ENCODE measurements at places on chromosomes 1 and 21. TPM values are rescaled to one million over a fixed set of nuclear protein-coding genes. Genes with fewer than 3 reads are reported as not detected.

DNA sequence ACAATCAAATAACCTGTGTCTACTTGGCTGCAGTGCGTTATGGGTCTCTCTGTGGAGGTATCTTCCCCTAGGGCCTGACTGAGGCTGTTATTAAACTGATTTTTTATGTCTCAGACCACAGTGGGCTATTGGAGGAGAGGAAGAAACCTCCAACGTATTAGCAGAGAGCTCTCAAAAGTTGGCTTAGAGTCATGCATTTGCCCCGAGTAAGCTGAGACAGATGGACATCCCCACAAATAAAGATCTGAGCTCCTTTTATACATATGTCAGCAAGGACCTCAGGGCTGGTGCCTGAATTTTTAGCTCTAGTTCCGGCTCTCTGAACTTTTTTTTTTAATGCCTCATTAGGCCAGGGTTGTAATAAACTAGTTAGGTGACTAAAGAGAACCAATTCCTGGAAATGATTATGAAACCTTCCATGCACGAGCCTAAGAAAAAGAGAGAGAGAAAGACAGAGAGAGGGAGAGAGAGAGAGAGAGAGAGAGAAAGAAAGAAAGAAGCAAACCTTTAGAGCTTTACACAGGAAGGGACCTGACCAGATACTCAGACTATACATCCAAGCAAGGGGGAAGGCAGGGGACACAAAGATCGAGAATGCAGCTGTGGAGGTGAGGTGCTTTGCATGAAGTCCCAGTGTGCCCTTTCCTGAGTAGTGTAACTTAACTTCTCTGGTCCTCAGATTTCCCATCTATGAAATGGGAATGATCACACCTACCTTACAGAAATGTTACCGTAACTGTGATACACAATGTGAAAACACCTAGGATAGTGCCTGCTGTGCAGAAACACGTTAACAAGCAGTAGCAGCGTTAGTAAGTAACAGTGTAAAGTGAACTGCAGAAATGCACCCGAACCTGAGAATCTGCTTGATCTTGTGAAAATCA, 8.4 kb upstream of the PIGR start:
- no peaks in the 10 kb centered on the region for H3K36me3 ChIP-seq
- peaks cover 41% of the 10 kb centered on the region for H3K4me1 ChIP-seq
- no peaks in the 10 kb centered on the region for H3K27me3 ChIP-seq
- peak overlapping the region; percentile 11 for H3K27ac ChIP-seq
- no peak overlapping the region for H3K4me3 ChIP-seq

The ATP13A2 gene
- total RNA-seq: 66.4 TPM

The SHISAL2A gene
- not detected for total RNA-seq

DNA sequence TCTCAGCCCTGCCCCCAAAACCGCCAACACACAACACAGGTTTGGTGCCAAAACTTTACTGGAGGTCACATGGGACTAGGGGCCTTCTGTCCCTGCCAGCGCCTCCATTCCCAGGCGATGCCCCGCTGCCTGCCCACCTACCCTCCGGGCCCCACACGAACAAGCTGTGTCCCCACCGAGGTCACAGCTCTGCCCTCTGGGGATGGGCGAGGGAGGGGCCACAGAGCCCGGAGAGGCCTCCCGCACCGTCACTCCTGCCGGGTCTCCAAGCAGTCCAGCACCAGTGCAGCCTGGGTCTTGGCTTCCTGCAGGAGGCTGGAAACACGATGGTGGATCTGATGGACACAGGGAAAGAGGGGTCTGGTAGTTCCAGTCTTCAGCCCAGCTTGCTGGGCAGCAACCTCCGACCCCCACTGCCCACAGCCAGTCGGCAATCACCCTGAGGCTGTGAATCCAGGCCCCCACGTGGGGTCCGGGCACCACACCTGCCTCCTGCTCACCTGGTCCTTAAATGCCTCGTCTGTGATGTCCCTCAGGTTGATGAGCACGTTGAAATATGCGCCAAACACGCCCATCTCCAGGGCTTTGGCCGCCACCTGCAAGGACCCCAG, 18.5 kb downstream of the FTCD start:
- H3K4me1 ChIP-seq: peaks cover 14% of the 10 kb centered on the region
- no peak for DNase-seq
- H3K36me3 ChIP-seq: peaks cover 6% of the 10 kb centered on the region
- H3K27ac ChIP-seq: no peak overlapping the region
- H3K27me3 ChIP-seq: peaks cover 22% of the 10 kb centered on the region

- H3K4me3 ChIP-seq: no peak overlapping the region
- H3K27me3 ChIP-seq: peaks cover 7% of the 10 kb centered on the region
- H3K4me1 ChIP-seq: peaks cover 8% of the 10 kb centered on the region
- H3K36me3 ChIP-seq: no peaks in the 10 kb centered on the region
- no peak for DNase-seq
These were observed 30.2 kb downstream of the LDLRAP1 start for GRCh38 chr1:25573591-25573930.

GRCh38 chr1:164953815-164954214, 394.8 kb downstream of the PBX1 start:
- H3K4me3 ChIP-seq: no peak overlapping the region
- no peaks in the 10 kb centered on the region for H3K27me3 ChIP-seq
- H3K36me3 ChIP-seq: peaks cover 4% of the 10 kb centered on the region
- no peak overlapping the region for H3K27ac ChIP-seq

GRCh38 chr1:64318428-64318827, 115.0 kb downstream of the UBE2U start:
- no peak for DNase-seq
- no peak overlapping the region for H3K4me3 ChIP-seq
- no peak overlapping the region for H3K27ac ChIP-seq
- H3K4me1 ChIP-seq: peaks cover 4% of the 10 kb centered on the region

GRCh38 chr1:24340770-24341169, 21.6 kb downstream of the GRHL3 start:
- H3K27ac ChIP-seq: peak overlapping the region; percentile 71
- no peak for DNase-seq
- H3K36me3 ChIP-seq: peaks cover 6% of the 10 kb centered on the region

GRCh38 chr1:43871181-43871910, 62.3 kb upstream of the ARTN start:
- no peaks in the 10 kb centered on the region for H3K4me1 ChIP-seq
- no peak overlapping the region for H3K27ac ChIP-seq
- no peaks in the 10 kb centered on the region for H3K27me3 ChIP-seq
- H3K4me3 ChIP-seq: no peak overlapping the region
- no peaks in the 10 kb centered on the region for H3K36me3 ChIP-seq
- no peak for DNase-seq

DNA sequence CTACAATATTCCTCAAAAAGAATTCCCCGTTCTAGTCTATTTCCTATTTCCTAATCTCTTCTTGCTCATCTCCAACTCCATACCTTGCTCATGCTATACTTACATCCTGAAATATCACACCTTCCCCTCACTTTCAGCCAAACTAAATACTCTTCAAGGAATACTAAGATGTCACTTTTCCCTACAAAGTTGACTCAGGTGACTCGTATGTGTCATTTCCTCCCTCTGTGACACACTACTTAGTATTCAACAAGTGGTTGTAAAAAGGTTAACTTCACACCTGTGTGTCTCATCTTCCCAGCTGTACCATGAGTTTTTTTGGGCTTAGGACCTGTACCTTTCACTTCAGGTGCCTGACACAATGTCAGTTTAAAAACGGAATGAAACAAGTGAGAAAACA, 81.9 kb upstream of the LBR start:
- peaks cover 42% of the 10 kb centered on the region for H3K36me3 ChIP-seq
- H3K27me3 ChIP-seq: no peaks in the 10 kb centered on the region
- DNase-seq: no peak
- peak overlapping the region; percentile 46 for H3K27ac ChIP-seq

- DNase-seq: no peak
- H3K36me3 ChIP-seq: no peaks in the 10 kb centered on the region
- H3K27ac ChIP-seq: no peak overlapping the region
- H3K4me3 ChIP-seq: no peak overlapping the region
- H3K4me1 ChIP-seq: peaks cover 3% of the 10 kb centered on the region
These were observed 24.8 kb upstream of the C1orf174 start for GRCh38 chr1:3924825-3925220.

GRCh38 chr21:36709868-36710728, 11.2 kb downstream of the SIM2 start:
- H3K36me3 ChIP-seq: no peaks in the 10 kb centered on the region
- H3K27me3 ChIP-seq: peaks cover 95% of the 10 kb centered on the region
- H3K27ac ChIP-seq: peak overlapping the region; percentile 46
- H3K4me3 ChIP-seq: peak overlapping the region; percentile 68

The ASTN1 gene
- 1.8 TPM for total RNA-seq

The SERTAD4 gene
- 4.6 TPM for total RNA-seq

The COL24A1 gene
- total RNA-seq: 0.33 TPM

GRCh38 chr1:205517288-205517687, 12.8 kb downstream of the CDK18 start:
- no peak for DNase-seq
- peaks cover 38% of the 10 kb centered on the region for H3K4me1 ChIP-seq
- H3K36me3 ChIP-seq: no peaks in the 10 kb centered on the region

- no peak overlapping the region for H3K27ac ChIP-seq
- DNase-seq: no peak
- H3K36me3 ChIP-seq: peaks cover 9% of the 10 kb centered on the region
- no peaks in the 10 kb centered on the region for H3K27me3 ChIP-seq
- H3K4me3 ChIP-seq: no peak overlapping the region
These were observed 54.7 kb downstream of the ROR1 start for GRCh38 chr1:63828322-63829044.

- no peak overlapping the region for H3K27ac ChIP-seq
- DNase-seq: no peak
- no peaks in the 10 kb centered on the region for H3K36me3 ChIP-seq
- no peaks in the 10 kb centered on the region for H3K4me1 ChIP-seq
- no peak overlapping the region for H3K4me3 ChIP-seq
These were observed 16.4 kb upstream of the KIAA0040 start for GRCh38 chr1:175208773-175209492.

DNA sequence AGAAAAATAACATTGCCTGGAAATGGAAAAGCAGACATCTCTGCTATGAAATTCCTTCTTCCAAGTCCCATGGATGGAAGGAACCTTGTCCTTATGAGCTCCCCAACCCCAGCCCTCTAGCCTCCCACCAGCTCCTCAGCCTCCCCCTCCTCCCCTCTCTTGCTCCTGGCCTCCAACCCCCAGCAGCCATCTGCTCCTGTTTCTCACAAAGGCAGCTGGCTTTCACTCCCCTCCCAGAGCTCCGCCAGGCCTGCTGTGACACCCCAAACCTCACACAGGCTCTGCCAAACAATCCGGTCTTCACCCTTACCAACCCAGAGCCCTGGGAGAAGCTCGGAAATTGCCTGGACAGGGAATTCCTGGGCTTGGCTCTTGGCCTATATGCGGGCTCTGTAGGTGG, 69.2 kb downstream of the KLHDC7A start:
- H3K27ac ChIP-seq: no peak overlapping the region
- no peaks in the 10 kb centered on the region for H3K4me1 ChIP-seq
- peaks cover 48% of the 10 kb centered on the region for H3K27me3 ChIP-seq
- DNase-seq: no peak

The MMEL1 gene
- 1.1 TPM for total RNA-seq

The ADGRL4 gene
- 0.56 TPM for total RNA-seq

The DIO1 gene
- 4.1 TPM for total RNA-seq

DNA sequence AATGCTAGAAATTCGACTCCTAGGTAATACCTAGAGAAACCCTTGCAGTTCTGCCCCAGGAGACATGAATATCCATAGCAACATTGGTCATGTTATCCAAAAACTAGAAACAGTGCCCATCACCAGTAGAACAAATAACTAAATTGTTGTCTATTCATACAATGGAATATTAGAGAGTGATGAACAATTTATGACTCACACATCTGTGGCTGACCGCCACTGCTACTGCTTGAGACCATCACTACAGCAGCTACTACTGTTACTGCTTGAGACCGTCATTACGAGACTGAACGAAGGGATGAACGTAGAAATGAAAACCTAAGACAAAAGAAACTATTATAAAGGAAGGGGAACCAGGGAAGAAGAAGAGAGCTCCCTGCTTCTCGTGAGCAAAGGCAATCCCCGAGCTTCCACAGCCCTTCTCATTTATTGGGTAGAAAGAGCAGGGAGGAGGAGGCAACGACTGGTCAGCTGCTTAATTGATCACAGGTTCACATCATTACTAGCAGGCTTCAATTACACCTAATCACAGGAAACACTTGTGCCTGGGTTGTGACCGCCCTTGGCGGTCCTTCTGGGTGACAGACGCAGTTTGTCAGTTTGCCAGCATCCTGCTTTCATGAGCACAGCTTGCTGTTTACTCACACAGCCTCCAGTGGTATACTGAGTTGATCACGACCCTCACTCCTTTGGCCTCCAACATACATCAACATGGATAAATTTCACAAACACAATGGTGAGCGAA, 14.1 kb upstream of the PADI4 start:
- peaks cover 2% of the 10 kb centered on the region for H3K27me3 ChIP-seq
- H3K36me3 ChIP-seq: no peaks in the 10 kb centered on the region
